NCI-H510A (cell line): ENCODE measurements at places on chromosomes 13 and 19.

- DNase-seq = no peak
These were observed 85.0 kb upstream of the UBL3 start for GRCh38 chr13:29935309-29935981.

DNA sequence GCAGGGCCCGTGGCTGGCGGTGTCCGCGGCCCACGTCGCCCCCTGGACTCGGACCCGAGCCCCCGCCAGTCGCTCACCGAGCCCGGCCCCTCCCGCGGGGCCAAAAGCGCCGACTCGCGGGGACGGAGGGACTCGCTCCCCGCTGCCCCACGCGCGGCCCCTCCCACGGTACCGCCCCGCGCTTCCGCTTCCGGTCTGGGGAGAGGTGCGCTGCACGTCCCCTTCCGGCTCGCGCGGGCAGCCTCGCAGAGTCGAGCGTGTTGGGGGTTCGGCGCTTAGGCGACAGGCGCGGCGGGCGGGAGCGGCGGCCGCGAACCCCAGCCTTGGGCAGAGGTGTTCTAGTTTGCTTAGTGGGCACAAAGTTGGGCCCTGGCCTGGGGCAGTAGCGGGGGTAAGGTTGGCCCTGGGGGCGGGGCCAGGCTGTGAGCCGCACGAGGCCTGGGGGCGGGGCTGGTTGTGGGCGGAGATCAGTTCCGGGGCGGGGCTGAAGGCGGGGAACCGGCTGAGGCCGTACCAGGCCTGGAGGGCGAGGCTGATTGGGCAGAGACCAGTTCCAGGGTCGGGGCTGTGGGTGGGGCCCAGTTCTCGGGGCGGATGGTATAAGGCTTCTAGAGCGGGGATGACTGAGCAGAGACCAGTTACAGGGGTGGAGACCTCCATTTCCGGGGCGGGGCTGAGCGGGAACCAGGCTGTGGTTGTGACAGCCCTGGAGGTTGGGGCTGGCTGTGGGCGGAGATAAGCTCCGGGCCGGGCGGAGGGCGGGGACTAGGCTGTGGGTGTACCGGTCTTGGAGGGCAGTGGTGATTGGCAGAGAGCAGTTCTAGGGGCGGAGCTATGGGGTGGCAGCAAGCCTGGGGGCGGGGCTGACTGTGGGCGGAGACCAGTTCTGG, at the start of the genes MBD3L1 and ZNF558:
Gene MBD3L1, plus strand, starts transcription at position 246 of the 890 bp plus-strand sequence. CDS start 10,302 bp downstream, outside the sequence.
Gene ZNF558, minus strand, starts transcription at position 173 of the 890 bp plus-strand sequence. CDS start 9,645 bp downstream, outside the sequence.
- no peak for DNase-seq

DNA sequence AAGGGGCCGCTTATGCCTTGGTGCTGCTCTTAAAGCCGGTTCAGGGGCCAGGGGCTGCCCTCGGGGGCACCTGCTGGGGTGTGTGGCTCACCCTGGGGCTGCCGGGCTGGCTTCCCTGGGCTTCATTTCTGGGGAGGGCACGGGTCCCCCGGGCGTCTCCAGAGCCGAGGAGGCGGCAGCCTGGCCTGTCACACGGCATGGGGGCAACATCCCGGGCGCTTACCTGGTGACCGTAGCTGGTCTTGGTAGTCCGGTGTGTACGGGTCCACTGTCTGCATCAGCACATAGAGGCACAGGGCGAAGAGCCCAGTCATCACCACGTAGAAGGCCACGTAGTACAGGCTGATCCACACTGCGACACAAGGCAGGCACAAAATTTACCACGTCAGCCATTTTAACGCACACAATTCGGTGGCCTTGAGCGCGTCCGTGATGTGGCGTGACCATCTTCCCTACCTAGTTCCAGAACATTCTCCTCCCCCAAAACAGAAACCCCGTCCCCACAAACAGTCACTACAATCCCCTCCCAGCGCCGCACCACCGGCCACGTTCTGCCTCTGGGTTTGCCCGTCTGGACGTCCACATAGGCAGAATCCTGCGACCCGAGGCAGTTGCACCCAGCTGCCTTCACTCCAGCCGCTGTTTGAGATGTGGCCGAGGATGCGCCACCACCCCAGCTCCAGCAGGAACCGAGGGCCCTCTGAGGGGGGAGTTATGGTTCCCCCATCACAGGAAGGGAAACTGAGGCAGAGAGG, 3.2 kb downstream of the ATP4B start:
- no peak for DNase-seq

DNA sequence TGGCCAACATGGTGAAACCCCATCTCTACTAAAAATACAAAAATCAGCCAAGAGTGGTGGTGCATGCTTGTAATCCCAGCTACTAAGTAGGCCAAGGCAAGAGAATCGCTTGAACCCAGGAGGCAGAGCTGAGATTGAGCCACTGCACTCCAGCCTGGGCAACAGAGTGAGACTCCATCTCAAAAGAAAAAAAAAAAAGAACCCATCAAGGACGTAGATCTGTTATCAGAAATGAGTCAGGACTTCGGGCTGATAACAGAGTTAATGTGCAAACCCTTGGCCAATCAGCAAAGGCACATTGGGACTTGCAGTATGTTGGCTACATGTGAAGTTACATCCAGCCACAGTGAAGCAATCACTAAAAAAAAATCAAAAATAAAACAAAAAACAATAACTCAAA, 4.8 kb upstream of the LGALS7B start:
- DNase-seq = no peak

- no peak for DNase-seq
These were observed 32.0 kb upstream of the IGFL1 start for GRCh38 chr19:46197314-46198070.

- no peak for DNase-seq
These were observed 370.8 kb downstream of the ZNF536 start for GRCh38 chr19:30743011-30743410.

DNA sequence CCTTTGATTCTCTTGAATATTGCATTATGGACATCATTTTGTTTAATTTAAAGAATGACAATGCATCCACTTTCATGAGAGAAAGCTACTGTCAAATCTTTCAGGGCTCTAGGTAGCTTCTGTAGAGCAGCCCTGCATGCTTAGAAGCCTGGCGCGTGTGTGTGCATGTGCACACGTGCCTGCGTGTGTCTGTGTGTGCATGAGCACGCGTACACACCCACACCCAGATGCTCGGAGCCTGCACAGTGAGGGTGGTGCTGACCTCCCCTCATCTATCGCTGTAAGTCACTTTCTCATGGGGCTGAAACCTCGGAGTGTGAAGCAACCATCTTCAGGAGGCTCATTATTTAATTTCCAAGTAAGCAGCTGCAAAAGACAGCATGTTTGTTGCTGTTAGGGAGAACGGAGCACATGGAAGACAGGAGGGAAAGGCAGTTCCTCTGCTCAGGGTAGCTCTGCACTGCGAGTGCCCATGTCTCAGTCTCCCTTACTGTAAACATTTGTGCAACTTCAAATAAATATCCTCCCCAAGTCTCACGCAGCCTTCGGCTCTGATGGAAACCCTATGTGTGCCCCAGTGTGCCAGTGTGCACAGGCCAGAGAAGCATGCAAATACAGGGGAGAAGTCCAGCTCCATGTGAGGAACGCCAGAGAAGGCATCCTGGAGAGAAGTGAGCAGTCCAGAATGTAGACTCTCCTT, 22.8 kb downstream of the TSHZ3 start:
- no peak for DNase-seq

GRCh38 chr19:47492571-47493377, 8.8 kb upstream of the KPTN start:
- peak; percentile 21 for DNase-seq

DNA sequence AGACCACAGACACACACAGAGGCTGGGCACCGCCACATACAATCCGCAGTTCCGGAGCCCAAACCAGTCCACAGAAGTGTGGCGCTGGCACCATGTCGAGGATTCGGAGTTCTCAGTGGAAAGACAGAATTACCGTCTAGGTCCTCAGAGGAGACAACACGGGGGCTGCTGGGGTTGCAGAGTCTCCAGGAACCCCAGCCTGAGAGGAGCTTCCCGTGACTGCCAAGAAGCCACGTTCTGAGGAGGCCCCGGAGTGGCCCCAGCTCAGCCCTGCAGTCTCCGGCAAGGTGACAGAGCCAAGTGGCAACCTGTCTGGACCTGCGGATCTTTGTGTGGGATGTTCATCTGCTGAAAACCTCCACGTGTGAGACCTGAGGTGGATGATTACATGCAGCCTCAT, 7.3 kb upstream of the ADPRHL1 start:
- no peak for DNase-seq
